ENCODE measurements at places on chromosomes 12 and 14.

DNA sequence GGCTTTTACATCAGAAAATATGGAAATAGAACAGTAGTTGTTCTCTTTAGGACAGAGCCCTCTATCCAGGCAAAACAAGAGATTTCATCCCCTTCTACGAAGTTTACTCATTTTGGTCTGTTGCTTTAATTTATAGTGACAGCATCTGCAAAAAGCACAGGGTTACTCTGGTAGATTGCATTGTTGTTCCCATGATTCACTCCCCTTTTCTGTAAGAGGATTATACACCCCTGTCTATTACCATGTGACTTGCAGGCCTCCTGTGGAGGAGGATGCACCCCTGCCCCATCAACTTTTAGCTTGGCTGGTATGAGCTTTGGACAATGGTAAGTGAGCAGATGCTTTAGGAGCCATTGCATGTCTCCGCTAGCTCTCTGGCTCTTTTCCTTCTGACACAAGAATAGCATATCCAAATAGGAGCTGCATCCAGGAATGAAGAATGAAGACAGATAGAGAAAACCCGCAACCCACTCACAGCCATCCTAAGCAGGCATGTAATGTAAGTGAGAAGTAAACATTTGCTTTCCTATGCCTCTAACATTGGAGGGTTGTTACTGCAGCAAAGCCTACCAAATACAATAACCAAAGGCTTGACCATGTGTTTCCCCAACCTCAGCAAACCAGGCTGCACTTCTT is 304.2 kb downstream of the AKAP6 start:
- no peak for DNase-seq

- no peak for DNase-seq
Measured at GRCh38 chr12:81329085-81329484, 251.2 kb downstream of the ACSS3 start.

- no peak for DNase-seq
Measured at GRCh38 chr12:95520816-95521215, 30.5 kb downstream of the USP44 start.

DNA sequence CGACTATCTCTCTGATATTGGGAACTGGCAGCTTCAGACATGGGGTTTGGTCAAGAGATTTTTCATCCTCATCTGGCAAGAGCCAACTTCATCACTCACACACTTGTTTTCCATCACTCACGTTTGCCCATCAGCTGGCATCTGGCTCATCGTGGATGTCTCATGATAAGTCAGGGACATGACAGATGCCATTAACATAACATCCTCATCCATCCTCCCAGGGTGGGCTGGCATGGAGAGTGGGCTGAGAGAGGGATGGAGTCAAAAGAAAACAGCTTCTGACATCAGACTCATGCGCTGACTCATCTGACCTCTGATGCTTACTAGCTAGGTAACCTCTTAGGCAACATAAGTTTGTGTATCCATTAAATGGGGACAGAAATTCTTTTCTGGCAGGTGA is 1.8 kb upstream of the VSX2 start:
- DNase-seq: no peak

DNA sequence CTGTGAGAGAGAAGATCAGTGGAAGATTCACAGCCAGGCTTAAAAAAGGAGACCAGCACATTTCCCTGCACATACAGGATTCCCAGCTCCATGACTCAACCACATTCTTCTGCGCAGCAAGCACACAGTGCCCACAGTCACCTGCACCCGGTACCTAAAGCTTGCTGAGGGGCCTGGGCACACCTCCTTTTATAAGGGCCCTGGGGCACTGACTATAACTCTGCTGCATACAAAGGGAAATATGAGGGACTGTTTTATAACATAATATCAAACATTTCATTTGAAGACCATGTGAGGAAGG is 322.9 kb downstream of the DAD1 start:
- no peak for DNase-seq

DNA sequence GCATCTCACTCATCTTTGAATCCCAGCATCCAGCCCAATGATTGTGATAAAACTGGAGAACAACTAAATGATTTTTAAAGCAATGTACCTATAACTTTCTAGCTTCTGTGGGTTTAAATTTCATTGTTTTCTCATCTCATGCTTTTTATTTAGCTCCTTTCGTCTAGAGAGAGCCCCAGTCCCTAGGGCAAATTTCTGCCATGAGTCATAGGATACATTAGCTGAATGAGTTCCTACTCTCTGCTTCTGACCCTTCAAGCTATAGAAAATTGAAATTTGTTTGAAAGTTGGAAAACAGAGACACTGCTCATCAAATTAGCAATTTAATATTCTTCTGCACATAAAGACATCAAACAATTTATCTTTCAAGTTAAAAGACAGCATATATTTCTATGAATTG is 113.9 kb downstream of the KIF21A start:
- no peak for DNase-seq

DNA sequence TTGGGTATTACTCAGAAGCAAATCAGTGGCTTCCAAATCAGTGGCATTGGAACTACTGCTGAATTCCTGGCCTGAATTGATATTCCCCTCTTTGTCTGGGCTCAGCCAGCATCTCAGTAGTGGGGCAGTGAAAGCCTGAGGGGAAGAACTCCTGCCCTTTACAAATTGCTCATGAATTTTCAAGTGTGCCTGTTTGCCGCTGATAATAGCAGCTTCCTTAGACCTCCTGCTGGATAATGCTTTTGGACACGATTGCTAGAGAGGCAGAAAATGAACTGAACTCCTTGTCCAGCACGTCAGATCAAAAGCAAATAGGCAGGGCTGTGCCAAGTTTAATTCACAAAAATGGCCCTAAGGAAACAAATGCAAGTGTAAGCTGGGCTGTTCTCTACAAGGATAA is 91.3 kb upstream of the GZMB start:
- DNase-seq: no peak

- no peak for DNase-seq
Measured at GRCh38 chr12:92185052-92185451, 39.4 kb upstream of the BTG1 start.
